ENCODE measurements at places on chromosomes 11 and 22.

DNA sequence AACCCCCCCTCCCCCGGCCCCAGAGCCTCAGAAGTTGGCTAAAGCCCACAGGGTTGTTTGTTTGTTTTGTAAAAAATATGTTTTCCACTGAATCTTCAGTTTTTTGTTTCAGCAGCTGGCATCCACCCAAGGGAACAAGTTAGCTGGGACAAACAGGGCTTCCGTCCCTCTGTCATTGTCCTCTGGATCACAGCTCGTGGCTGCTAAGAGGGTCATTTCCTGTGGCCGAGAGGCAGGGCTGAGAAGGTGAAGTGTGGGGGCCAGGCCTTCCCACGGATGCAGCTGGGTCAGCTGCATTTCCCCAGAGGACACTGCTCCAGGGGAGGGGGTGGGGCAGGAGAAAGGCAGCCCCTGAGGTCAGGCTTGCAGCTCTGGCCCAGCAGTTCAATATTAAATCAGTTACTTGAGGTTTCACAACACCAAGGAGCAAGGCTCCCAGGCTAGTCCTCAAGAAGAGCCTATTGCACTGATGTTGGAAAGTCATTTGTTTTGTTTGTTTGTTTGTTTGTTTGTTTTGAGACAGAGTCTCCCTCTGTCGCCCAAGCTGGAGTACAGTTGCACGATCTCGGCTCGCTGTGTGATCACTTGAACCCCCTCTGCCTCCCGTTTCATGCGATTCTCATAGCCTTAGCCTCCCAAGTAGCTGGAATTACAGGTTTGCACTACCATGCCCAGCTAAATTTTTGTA lies 34.4 kb upstream of the SMTN start:
- no peak for DNase-seq

- no peak for DNase-seq
Observed at GRCh38 chr11:67558084-67558772, 25.4 kb upstream of the GSTP1 start.

- no peak for DNase-seq
Observed at GRCh38 chr11:118223992-118224391, 819 bp downstream of the JAML start.

DNA sequence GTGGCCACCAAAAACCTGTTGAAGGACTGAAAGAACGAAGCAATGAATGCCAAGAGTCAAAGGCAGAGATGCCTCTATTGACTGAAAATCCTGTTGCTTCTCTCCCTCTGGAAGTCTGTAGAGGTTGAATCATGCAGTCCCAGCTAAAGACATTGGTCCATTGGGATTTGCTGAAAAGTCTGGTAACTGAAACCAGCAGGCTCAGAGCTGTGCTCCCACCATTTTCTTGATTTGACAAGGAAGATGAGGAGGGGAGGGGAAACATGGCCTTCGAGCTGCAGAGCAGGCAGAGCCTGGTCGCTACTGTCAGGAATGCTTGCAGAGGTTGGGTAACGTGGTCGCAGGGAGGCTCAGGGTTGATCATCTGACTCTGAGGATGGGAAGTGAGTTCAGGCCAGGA lies 72.8 kb upstream of the CSNK2A3 start:
- no peak for DNase-seq

DNA sequence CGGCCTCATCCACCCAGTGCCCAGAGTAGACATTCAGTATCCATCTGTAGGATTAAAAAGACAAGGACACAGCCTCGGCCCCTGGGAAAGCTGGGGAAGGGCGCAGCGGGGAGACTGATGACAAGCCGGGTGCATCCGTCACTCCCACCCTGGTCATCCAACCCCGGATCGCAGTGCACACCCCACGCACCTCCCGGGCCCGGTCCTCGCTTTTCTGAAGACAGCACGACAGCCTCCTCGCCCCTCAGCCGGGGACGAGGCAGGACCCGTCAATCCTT lies 1.1 kb downstream of the FCHSD2 start:
- no peak for DNase-seq

- no peak for DNase-seq
Observed at GRCh38 chr11:119229741-119230140, 23.6 kb downstream of the CBL start.

DNA sequence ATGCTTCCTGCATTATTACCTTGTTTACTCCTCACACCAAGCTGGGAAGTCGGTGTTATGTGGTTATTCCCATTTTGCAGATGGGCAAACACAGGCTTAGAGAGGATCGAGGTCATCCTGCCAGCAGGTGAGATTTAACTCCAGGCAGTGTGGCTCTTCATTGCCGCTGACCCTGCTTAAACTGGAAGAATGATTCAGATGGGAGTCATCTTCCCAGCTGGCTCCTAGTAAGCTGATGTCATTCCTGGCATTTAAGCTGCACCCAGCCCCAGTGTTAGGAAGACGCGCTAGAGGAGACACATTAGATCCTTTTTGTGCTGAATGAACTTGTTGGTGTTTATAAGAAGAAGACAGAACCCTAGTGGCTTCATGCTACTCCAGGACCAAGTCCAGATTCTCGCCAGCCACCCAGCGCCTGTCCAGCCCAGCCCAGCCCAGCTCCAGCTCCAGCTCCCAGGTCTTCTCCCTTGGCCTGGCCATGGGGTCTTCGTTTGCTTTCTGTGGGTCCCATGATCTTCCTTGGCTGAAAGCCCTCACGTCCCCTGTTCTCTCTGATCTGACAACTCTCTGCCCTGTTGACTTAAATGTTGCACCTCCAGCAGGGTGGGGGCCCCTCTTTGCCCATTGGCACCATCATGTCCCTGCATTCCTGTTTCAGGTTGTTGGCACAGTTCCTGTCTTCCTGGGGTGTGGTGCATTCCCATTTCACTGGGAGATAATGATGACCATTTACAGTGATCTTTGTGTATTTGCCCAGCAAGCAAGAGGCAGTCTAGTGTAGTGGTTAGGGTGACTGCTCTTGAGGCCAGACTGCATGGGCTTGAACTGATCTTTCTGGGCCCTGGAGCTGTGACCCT lies 13.6 kb downstream of the PARVB start:
- DNase-seq: no peak

DNA sequence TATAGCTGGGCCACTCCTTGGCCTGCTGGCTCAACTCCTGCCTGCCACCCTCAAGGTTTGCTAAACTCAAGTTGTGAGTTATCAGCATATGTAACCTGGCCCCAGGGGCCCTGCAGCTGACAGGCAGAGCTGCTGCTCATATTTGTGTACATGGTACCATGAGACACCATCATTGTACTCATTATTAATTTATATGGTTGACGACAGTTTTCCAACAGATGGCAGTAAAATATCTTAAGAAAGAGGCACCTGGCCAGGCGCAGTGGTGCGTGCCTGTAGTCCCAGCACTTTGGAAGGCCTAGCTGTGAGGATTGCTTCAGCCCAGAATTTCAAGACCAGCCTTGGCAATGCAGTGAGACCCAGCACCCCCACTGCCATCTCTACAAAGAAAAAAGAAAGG lies 11.4 kb upstream of the DENND5A start:
- no peak for DNase-seq

DNA sequence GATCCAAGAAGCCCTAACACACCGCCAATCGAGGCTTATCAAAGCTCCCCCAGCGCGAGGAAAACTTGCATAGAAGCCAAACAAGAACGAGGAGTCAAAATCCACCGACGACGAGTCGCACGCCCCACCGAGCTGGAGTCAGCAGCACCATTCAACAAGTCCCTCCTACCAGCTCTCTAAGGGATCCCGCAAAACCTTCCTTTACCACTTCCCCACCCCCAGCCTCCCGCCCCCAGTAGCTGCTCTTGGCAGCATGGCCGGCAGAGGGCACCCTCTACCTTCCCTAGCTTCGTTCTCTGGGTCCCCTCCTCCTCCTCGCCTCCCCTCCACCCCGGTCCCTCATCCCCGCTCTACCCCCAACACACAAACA lies 1.4 kb downstream of the BDNF start:
- DNase-seq: peak; percentile 70

- no peak for DNase-seq
Observed at GRCh38 chr11:104060004-104060794, 23.8 kb downstream of the DDI1 start.

DNA sequence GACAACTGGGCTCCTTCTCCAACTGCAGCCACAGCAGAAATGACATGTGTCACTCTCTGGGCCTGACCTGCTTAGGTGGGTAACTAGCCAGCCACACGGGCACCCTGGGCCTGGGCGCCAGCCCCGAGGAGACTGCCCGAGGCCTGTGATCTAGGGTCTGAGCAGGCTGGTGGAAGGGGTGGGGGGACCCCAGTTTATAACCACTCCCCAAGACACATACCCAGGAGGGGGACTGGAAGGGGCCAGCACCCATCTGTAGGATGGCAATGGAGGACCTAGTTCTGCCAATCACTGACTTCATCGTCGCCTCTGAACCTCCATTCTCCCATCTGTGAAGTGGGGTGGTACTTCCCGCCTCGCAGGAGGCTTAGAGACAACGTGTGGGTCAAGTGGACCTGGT lies 16.1 kb downstream of the CD5 start:
- no peak for DNase-seq

DNA sequence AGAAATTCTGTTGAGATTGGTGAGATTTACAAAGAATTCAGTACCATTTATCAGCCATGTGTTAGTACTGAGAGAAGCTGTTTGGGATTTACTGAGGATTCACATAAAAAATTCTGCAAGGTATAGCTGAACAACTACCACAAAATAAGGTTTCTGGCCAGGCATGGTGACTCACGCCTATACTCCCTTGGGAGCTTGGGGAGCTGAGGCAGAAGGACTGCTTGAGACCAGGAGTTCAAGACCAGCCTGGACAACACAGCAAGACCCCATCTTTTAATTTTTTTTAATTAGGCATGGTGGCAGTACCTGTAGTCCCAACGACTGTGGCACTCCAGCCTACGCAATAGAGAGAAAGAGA lies 86.7 kb downstream of the SIK3 start:
- no peak for DNase-seq

- DNase-seq: no peak
Observed at GRCh38 chr11:69219991-69220390, 64.3 kb downstream of the SMIM38 start.

- no peak for DNase-seq
Observed at GRCh38 chr11:18696638-18697225, 1.8 kb upstream of the TMEM86A start.

GRCh38 chr11:20275987-20276965 lies 87.2 kb upstream of the HTATIP2 start:
- no peak for DNase-seq

- DNase-seq: no peak
Observed at GRCh38 chr22:23396362-23397007, 183.6 kb downstream of the IGLL1 start.

DNA sequence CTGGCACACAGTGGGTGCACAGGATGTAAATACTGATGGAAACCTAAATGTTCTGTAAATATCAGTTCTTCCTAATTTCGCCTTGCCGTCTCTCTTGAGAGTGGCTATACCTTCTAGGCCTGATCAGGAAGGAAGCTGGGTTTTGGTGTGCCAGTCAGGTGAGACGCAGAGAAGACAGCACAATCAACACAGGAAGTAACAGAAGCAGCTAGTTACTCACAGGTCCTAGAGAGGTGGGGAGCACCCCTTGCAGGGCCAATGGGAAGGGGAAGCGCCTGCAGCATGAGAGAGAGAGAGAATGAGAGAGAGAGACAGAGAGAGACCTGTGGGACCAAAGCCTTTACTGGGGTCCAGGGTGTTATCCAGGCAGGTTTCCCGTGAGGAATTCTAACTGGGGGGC lies 80.8 kb downstream of the FBLN1 start:
- peak; percentile 54 for DNase-seq

- no peak for DNase-seq
Observed at GRCh38 chr11:67117672-67118180, 1.3 kb upstream of the KDM2A start.

DNA sequence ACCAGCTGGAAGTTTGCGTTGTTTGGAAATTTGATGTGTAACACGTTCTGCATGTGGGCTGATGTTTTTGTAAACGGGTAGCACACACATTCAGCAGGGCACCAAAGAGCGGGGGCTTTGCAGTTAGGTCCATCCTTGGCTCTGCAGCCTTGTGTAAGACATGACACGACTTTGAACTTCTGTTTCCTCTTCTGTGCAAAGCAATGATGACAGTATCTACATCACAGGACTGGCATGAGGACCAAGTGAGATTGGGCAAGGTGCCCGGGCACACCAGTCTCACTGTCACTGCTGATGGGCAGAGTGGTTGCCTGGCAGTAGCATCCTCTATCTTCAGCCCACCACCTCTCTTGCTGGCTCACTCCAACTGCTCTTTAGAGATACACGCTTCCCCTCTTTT lies 3.3 kb downstream of the TCN2 start:
- no peak for DNase-seq

- no peak for DNase-seq
Observed at GRCh38 chr11:80096736-80097135, 655.9 kb upstream of the TENM4 start.

DNA sequence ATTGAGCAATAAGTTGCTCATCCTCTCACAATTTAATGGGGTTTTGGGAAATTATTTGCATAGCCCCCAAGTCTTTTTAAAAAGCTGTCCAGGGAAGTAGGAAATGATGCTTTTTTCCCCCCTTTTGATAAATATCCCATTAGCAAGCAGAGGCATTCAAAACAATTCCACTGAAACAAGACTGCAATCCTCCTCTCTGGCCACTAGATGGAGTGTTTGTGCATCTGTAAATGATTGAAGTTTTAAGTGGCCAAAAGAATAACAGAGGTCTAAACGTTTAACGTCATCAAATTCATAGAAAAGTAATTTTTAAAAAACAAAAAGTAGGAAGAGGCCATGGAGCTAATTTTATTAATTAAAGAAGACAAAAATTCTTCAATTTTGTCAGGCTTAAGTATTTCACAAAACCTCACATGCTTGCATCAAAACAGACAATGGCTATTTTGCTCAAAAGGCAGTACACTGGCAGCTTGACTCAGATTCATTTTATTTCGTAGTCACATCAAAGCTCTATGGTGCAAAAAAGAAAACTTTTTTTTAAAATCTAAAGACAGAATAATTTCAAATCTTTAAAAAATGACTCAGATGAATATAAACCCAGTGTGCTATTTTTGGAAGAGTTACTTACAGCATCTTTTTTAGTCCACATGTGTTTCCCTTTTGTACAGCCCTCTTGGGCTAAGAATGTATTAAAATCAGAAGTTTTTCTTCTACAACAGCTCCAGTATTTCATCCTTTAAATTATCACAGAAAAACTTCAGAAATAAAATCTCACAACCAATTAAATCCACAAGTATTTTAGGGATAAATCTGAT lies 17.8 kb downstream of the CHORDC1 start:
- DNase-seq: peak; percentile 53

DNA sequence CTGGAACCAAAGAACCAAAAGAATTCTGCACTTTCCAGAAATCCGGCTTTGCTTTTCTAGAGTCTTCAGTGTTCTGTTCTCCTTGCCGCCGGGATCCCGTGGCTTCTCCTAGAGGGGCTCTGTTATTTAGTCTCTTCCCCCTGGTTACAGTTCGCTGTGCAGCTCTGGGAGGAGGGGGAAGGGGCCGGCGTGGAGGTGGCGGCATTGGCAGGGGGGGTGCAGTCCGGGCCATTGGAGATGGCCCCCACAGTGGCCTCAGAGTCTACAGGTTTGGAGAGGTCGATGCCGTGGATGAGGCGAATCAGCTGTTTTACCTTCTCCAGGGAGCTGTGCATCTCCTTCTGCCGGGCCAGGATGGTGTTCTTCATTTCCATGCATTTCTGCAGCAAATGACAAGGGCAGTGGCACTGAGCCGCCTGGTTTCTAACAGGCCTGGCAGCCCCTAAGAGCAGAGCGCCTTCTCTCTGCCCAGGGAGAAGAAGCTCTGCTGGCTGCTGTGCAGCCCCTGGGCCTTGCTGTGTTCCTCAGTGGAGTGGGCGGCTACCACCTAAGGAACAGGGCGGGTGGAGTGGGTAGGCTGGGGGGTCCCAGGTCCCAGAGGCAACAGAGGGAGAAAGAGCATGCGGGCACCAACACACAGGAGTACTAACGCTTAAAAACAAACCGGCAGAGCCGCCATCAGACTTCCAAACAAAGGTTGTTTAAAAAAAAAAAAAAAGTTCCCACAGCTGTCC lies 11.6 kb downstream of the LARGE2 start:
- DNase-seq: no peak

All from Jurkat, Clone E6-1 (cell line).